ENCODE measurements at places on chromosomes 7 and 10.

GRCh38 chr7:144503215-144503614, 99.7 kb upstream of the NOBOX start:
- no peak for DNase-seq

GRCh38 chr10:72552857-72553256, 73.0 kb downstream of the MICU1 start:
- no peak for DNase-seq

GRCh38 chr7:117036053-117036669, 82.9 kb downstream of the ST7 start:
- DNase-seq, result no peak

GRCh38 chr7:42315631-42316030, 78.6 kb upstream of the GLI3 start:
- DNase-seq, result no peak

DNA sequence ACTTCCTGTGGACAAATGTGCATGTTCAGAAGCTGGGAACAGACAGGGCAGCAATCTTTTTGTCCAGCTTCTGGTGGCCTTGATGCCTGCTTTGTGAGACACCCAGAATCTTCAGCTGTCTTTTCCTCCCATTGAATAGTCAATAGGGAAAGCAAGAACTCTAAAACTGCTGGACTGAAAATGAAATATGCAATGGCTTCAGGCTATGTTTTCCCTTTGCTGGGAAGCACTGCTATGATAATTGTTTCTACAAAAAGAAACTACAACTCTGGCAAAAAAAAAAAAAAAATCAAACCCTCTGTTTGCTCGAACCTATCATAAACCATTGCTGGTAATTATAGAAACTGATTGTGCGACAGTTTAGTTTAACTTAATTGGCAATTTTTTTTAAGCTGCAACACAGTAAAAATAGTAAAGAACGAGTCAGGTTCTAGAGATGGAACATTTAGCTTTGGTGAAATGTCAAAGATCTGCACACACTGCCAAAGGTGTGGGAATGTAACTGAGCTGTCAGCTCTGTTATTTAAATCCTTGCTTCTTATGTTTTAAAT, 79.1 kb upstream of the NEUROD6 start:
- no peak for DNase-seq

GRCh38 chr7:130925136-130925794, 191.3 kb upstream of the KLF14 start:
- no peak for DNase-seq

DNA sequence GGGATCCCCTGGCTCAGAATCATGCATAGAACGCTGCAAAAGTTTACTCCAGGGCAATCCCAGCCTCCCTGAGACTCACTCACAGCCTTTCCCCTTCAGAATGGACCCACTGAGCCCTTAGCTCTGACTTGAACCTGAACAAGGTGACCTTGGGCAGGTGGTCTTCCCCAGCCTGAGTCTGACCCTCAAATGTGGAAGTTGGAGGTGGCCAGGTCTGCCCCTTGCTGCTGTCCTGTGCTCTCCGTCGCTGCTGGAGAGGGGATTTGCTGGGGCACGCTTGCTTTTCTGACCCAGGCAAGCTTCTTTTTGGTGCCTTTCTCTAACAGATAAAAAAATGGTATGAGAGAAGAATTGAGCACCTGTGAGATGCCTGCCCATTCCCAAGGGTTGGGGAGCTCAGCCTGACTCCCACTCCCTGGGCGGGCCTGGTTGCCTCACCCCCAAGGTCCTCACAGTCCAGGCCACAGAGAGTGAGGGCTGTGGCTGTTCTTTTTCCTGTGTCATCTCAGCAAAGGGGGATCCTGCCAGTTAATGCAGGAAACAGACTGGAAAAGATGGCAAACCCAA, 46.6 kb upstream of the IGFBP3 start:
- DNase-seq, result no peak

DNA sequence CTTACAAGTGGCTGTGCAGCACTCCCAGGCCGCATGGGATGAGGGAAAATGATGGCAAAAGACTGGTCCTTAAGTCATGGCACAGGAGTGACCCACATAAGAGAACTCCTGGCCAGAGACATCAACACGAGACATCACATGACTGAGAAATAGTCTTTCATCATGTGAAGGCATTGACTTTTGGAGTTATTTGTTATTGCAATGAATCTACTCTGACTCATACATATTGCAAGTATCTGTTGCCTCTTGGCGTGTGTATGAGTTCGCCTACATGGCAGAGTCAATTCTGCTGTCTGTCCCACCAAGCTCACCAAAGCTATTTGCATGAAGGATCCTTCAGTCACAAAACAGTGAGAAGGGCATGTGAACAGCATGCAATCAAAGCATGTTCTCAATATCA, 59.7 kb upstream of the HABP2 start:
- DNase-seq, result no peak

DNA sequence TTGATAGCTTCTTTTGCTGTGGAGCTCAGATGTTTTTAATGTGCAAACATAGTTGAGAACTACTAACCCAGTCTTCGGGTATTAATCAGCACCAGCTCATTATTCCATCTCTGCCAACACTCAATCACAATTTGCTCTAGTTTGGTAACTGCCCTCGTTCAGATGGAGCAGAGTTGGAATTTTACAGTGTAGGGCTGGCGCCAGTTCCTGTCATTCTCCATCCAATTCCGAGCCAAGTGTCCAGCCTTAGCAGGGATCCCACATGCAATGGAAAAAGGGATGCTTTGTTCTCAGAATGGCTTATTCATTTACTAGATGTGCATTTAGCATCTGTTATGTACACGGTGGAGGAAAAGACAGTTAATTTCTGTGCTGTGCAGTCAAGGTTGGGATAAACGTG, 504.5 kb upstream of the GALNT17 start:
- no peak for DNase-seq

GRCh38 chr7:119392-120163, 72.8 kb upstream of the FAM20C start:
- DNase-seq, result no peak

GRCh38 chr7:4712281-4713182, 30.4 kb downstream of the FOXK1 start:
- no peak for DNase-seq

- no peak for DNase-seq
Observed at GRCh38 chr7:129471402-129471827, 30.9 kb upstream of the SMKR1 start.

GRCh38 chr10:119301397-119301796, 94.0 kb downstream of the GRK5 start:
- DNase-seq, result peak; percentile 67

GRCh38 chr10:56370217-56371113, 9.4 kb upstream of the ZWINT start:
- DNase-seq, result no peak

- DNase-seq, result no peak
Observed at GRCh38 chr7:38222481-38223096, 44.5 kb downstream of the STARD3NL start.

DNA sequence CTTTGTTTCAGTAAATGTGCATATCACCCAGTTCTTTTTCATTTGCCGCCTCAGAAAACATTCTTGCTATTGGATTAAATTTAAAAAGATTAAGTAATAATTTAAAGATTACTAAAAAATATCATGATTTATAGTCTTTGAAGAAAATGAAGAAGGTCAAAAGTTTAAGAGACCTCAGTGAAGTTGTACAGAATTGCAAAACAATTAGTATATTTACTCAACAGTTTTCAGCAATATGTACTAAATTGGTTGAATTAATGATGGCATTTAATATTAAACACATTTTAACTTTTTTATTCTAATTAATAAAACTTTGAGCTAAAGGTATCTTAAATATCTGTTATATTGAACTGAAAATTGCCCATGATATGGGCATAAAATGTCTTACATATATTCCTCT, 49.9 kb upstream of the KLF6 start:
- DNase-seq, result no peak

GRCh38 chr7:50197549-50197948, 104.5 kb upstream of the ZPBP start:
- no peak for DNase-seq

DNA sequence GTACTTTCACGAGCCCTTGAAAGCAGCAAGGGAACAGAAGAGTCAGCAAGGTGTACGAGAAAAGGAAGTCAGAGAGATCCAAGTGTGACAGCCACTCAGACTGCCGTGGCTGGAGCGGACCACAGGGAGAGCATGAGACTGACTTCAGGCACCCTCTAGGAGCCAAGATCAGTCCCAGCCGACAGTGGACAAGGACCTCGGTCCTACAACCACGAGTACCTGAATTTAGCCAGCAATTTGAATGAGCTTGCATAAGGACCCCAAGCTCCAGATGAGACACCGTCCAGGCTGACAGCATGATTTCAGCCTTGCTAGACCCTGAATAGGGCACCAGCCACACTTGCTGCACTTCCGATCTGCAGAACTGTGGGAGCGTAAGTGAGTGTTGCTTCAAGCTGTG, 13.7 kb upstream of the EBF3 start:
- DNase-seq, result no peak

DNA sequence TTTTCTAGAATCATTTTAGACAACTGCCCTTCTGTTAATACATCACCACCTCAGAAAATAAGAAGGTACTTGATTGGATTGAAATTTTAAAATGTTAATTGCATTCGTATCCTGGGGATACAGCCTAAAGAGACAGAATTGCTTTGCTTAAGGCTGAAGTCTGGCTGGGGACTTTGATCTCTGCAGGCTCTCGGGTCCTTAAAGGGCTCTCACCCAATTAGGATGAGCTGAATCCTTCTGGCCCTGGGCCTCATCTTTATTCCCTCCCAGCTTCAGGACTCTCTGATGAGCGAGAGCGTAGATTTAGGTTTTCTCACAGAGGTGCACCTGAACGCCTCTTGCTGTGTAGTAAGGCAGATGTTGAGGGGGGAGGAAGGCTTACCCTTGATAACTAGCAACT, 475.3 kb upstream of the C7orf33 start:
- DNase-seq, result no peak

- no peak for DNase-seq
Observed at GRCh38 chr7:133570321-133570720, 317.4 kb downstream of the EXOC4 start.

DNA sequence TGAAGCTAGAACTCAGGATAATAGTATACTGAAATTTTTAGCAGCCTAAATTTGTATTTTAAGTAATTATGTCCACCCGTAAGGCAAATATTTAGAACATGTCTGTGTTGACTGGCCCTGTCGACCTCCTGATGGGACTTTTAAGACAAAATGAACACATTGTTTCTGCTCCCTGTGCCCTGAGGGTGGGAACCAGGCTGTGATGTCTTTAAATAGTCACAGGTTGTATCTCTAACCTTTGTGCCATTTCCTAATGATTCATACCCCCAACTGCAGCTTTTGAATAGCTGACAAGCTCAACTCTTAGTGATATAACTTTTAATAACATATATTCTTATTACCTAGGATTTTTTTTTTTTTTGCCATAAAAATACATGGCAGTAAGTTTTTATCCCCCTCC, 494.9 kb upstream of the AKR1E2 start:
- no peak for DNase-seq

- no peak for DNase-seq
Observed at GRCh38 chr10:21813946-21814345, 189.6 kb downstream of the DNAJC1 start.

DNA sequence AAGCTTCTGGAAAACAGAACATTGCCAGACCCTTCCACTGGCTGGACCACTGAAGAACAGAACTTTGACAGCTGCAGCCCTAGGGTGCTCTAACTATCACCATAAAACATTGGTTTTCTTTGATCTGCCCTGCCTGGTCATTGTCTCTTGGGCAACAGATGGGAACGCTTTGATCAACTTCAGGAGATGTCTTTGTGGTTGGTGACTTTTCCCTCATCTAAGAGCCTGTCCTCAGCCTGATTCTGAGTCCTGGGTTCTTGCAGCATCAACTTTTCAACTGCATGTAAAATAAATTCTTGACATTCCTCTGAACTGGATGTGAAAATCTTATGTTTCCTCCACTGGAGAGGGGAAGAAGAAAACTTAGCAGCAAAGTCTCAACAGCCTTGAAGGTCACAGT, 53.1 kb upstream of the ZNRF2 start:
- DNase-seq, result no peak

DNA sequence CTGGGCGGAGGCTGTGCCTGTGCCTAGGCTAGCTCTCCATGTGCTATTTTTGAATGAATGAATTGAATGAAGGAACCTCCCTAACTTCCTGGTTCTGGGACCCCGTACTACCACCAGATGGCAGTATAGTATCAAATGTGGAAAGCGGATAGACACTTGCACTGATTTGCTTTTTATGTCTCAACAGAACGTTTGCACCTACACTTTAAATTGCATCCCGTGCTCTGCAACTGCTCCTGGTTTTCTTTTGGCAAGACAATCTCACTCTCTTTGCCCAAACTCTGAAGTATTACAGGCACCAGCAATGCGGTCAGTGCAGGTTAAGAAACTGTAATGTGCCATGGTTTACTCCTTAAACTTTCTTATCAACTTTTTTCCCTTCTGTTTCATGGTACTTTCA, 6.5 kb downstream of the FZD8 start:
- no peak for DNase-seq

GRCh38 chr7:18231854-18232253, 204.2 kb upstream of the PRPS1L1 start:
- no peak for DNase-seq

GRCh38 chr10:90999512-91000172, 78.8 kb upstream of the ANKRD1 start:
- DNase-seq, result no peak

DNA sequence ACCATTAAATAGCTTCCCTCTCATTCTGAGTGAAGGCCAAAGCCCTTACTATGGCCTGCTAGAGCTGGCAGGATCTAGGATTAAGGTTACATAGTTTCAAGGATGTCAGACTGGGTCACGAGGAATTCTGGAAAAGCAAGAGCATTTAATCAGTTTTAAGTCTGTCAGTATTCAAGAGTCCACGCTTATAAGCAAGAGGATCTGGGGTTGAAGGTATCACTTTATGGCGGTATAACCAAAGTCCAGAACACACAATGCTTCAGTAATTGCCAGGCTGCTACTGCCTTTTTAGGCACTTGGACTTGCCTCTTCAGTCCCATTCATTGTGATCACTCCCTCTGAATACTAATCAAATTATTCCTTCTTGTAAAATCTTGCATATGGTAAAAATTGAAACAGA, 101.0 kb downstream of the HBP1 start:
- no peak for DNase-seq

DNA sequence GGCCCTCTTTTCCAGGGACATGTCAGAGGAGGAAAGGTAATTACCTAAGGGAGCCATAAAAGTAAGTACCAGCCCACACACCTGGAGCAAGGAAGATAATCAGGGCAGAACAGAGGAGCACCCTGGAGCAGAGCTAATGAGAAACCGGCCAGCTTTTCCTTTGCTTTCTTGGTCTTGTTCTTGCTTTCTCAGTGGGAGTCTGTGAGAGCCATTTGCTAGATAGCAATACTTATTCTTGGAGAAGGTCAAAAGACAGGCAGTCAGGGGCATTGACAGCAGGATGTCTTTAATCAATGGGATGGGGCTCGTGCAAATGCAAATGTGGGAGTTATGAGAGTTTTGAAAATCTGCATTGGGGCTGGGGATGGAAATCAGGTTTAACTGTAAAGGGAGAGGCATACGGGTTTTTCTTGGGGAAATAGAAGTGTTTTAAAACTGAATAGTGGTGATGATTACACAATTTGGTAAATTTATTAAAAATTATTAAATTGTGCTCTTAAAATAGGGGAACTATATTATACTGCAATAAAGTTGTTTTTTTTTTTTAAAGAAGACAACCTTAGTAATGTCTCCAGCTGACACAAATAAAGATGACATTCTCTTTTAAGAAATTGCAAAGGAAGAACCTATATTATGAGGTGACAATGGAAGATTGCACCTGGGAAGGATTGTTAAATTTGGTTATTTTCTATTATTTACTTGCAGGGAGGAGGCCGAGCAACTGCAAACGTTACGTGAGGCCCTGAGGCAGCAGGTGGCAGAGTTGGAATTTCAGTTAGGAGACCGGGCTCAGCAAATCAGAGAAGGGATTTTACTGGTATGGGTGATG, 35.6 kb upstream of the PPP1R17 start:
- no peak for DNase-seq
